ENCODE measurements at places on chromosomes 2 and 18.
A peak's percentile ranks its signal among the peaks of the same experiment; 100 is the strongest.

- no peak for DNase-seq
Observed at GRCh38 chr2:239376942-239377531, 23.8 kb downstream of the HDAC4 start.

DNA sequence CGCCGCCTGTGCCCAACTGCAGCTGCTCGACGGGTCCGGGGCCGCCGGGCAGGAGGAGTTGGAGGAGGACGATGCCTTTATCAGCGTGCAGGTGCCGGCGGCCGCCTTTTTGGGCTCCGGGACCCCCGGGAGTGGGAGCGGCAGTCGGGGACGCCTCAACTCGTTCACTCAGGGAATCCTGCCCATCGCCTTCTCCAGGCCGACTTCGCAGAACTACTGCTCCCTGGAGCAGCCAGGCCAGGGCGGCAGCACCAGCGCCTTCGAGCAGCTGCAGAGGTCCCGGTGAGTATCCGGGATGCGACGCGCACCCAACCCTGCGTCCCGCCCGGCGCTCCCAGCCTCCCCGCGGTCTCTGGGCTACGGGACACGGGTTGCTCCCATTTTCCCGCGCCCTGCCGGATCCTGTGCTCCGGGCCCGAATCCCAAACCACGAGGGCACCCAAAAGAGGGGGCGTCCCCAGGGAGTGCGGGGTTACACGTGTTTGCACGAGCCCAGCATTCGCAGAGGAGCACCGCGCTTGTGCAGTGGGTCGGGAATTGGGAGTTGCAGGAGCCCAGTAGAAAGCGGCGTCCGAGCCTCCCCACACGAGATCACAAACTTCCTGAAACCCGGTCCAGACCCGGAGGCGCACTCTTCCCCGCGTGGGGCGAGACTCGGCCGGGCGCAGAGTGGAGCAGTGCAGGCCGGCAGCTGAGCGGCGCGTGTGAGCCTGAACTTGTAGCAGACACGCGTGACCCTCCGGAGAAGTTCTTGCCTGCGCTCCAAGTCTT lies 1.2 kb downstream of the CABLES1 start:
- DNase-seq, result peak; percentile 23

DNA sequence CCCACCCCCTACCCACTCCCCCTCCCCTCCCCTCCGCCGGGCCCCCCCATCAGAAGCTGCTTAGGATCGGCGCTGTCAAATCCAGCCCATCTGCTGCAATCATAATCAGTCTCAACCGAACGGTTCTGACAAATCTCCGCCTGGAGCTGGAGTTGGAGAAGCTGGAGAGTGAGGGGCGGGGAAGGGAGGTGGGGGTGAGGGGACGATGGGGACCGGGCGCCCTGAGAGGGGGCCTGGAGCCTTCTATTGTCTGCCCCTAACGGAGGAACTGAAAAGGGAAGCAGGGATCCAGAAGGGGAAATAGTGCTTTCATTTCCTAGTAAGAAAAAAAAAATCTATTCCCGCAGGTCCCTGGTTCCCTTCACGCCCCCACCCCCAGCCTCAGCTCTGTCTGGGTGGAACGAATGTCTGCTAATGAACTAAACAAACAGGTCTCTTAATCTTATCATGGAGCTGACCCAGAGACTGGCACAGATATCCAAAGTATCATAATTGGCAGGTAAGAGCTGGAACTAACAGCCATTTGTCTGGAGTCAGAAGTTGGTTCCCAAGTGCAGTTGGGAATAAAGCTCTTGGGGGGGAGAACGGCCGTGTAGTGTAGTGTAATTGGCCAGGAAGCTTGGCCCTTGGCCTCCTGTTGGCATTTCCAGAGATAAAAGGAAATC lies 301.2 kb downstream of the NCKAP5 start:
- peak; percentile 25 for DNase-seq

GRCh38 chr2:25309402-25309801 lies 32.3 kb downstream of the DNMT3A start:
- DNase-seq, result peak; percentile 52

- DNase-seq, result no peak
Observed at GRCh38 chr2:42847596-42848151, 55.3 kb upstream of the HAAO start.

- peak; percentile 11 for DNase-seq
Observed at GRCh38 chr2:135843671-135844070, 6.7 kb upstream of the LCT start.

GRCh38 chr2:28693223-28693622 lies 58.4 kb upstream of the PPP1CB start:
- DNase-seq, result no peak

- no peak for DNase-seq
Observed at GRCh38 chr18:76619261-76619620, 124.2 kb upstream of the ZNF516 start.
